ENCODE measurements at places on chromosomes 3 and 15.

DNA sequence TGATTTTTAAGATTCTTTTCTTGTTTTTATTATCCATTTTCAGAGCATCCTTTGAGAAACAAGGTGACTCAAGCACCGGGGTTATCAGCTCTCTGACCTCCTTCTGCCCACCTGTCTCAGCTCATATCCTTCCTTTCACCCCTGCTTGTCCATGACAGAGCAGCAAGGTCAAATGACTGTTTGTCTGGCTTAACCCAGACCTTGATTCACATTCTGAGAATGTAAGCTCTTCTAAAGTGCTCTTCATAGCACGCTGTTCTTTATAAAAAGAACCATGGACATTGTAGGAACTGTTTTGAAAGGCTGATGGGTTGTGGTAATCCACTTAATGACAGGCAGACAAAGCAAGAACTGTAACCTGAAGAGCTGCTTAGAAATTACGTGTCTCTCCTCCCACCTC lies 122.5 kb downstream of the CHST2 start:
- DNase-seq: no peak

DNA sequence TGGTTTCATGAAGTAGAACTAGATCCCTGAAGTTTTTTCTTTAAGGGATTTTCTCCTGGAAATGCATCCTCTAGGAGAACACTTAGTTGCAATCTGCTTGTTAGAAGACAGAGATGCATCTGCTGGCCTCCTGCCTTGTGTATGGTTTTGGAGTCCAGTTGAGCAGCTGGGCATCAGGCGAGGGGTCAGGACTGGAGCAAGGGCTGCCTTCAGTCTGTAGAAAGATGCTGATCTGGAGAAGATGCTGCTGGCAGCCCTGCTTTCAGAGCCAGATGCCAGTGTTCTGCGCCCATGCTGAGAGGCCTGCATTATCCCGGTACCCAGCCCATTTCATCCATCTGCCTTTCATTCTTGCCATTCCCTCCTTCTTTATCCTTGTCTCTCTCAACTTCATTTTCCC lies 77.4 kb downstream of the CHCHD6 start:
- DNase-seq: no peak

GRCh38 chr3:123102826-123103225 lies 36.0 kb downstream of the PDIA5 start:
- no peak for DNase-seq

- DNase-seq: no peak
Observed at GRCh38 chr3:185630182-185630622, 44.1 kb downstream of the SENP2 start.

- DNase-seq: no peak
Observed at GRCh38 chr15:98292442-98293240, 332.1 kb downstream of the ARRDC4 start.

DNA sequence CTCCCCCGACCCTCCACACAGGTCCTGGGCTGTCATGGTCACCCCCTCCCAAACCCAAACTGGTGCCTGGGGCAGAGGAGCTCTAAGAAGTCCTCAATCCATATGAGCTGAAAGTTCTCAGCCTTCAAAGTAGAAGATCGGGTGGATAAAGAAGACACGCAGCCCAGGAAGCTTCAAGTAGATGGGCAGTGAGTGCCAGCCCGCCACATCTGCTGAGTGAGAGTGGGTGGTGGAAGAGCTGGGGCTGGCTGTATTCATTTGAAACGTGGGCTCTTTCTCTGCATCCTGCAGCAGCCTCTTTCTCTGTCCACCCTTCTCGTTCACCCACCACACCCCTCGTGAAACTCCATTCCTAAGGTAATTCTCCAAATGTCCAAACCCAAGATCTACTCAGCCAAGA lies 363.8 kb upstream of the ICE2 start:
- DNase-seq: no peak

DNA sequence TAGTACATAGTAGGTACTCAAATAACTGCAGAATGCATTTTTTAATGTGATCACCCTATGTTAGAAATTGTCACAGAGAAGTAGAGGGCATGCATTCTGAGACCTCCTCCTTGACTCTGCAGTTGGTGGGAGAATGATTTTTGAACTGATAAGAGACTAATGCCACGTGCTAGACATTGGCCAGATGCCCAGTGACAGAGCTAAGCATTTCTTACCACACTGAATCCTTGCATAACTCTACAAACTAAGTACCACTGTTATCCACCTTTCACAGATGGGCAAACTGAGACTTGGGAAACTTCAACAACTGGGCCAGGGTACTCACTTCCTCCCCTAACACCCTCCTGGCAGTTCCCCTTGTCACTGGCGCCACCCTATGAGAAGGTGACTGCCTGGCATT lies 33.5 kb upstream of the SPATA12 start:
- no peak for DNase-seq

DNA sequence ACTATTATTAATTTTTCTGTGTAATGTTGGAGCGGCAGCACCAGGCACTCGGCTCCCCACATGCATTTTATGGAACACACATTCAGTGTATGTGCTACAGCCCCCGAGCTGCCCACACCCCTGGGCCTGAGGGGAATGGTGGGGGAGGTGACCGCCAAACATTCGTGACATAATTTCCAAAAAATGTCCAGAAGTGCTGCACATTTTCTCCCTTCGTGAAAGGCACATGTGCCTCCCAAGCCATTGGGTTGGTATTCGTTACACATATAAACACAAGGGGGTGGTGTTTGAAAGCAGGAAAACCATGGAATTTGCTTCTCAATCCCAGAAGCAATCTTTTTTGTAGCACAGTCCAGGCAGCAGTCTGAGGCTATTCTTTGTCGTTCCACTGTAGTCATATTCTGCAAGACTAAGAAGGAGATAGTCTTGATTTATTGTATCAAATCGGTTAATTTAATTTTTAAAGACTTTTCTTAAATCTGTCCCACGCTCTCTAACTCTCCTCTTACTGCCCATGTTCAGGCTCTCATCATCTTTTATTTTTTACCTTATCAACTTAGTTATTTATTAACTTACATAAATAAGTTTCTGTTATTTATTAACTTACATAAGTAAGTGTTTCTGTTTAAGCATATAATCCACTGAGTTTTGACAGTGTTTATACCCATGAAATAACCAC lies 39.2 kb upstream of the POLR2M start:
- no peak for DNase-seq

DNA sequence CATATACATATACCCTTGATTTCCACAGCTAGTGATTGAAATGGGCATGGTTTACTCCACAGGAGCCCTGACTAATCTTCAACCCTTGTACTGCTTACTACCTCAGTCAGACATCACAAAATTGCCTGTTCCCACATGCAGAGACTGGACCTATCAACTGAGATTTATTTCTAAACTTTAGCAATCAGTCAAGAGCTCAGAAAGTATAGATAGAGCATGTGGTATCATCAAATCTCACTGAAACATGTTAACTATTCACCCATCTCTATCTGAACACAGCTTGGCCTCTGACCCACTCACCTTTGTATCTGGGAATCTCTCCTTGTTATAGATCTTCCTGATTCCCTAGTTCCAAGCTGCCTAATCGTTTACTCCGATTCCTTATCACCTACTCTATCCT lies 14.6 kb downstream of the ADAM10 start:
- no peak for DNase-seq

DNA sequence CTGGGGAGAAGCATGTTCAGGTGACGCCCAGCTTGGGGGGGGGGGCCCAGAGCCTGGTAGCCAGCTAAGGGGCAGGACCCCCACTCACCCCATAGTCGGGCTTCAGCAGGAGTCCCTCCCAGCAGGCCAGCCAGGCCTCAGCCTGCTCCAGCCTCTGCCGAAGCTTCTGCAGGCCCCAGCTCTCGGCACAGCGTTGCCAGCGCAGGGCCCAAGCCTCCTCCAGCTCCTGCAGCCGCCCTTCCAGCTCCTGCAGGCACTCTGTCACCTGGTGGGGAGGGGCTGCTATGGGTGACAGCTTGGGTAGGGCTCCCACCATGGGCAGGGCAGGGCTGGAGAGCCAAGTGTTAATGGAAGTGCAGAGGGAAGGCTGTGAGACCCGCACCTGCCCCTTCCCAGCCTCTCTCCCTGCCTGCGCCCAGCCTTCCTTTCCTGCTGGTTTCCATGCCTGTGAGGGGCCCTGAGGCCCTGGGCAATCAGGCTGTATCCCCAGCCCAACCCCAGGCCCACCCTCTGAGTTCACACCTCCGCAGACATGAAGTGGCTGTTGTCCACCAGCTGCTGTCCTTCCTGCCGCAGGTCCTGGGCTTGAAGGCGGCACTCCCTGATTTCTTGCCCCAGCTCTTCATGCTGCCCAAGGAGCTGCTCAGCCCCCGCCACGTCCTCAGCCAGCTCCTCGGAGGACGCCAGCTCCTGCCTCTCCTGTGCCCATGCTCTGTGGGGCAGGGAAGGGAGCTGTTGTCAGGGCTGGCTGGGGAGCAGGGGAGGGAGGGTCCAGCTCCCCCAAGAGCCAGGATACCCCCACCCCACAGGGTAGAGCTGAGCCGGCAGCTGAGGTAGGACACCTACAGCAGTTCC lies 14.3 kb downstream of the PLA2G4B start:
- DNase-seq: no peak

DNA sequence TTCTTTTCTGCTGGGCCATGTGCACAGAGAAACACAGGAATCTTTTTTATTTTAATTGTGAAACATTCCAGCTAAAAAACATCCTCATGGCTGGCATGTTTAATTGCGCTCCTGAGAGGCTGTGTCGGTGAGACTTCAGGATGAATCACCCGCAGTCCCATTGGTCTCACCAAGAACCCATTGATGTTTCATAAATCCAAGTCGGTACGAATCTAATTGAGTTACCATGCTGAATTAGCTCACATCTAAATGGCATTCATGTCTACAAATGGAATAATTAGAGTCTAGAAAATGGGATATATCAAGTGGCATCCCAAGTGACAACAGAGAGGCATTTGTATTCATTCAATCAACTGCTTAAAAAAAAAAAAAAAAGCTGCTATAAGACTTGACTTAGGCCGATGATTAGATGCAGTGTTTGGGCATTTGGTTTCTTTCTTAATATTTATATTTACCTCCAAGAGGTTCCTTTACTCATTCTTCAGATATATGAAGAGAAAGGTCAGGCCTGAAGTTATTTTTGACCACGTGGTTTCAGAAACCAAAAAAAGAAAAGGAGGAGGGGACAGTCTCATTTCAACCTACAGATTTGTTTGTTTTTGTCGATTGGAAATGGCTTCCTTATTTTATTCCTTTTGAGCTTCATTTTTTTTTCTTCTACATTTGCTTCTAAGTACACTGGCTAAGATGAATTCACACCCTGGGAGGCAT lies 79.1 kb upstream of the FOXB1 start:
- DNase-seq: no peak

GRCh38 chr3:107627962-107628542 lies 105.3 kb downstream of the BBX start:
- no peak for DNase-seq

GRCh38 chr15:43135351-43135750 lies 2.0 kb downstream of the TMEM62 start:
- no peak for DNase-seq

- no peak for DNase-seq
Observed at GRCh38 chr3:189863031-189863430, 231.8 kb downstream of the TP63 start.

DNA sequence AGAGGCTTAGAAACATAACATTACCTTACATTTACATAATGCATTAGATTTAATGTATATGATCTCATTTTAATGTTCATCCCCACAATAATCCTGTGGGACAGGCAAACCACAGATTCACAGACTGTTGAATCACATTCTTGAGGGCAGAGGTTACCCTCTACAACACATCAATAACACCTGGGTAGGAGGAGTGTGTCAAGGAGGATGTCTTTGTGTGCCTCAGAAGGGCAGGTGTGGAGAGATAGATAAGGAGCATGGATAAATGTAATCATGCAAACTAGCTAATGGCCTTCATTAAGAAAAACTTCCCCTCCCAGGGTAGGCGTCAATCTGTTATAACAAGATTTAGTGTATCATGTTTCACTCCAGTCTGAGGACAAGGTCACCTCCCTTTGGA lies 12.9 kb upstream of the MB21D2 start:
- no peak for DNase-seq

GRCh38 chr15:52651868-52652267 lies 27.3 kb downstream of the ATOSA start:
- DNase-seq: no peak

DNA sequence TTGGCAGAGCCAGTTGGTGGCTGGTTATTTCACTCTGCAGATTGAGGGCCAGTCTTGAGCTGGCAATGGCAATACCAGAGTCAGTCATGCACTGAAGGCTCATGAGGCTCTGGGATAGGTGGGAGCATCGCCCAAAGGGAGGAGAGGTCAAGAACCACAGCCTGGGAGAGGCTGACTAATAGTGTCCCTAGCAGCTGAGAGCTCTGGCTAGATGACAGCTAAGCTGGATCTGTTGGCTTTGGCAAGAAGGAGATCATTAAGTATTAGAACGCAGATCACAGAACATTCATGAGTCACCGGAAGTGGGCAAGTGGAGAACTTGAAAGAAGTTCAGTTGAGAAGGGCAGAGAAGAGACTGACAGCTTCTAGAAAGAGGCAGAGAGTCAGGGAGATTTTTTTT lies 521.1 kb downstream of the NR2F2 start:
- DNase-seq: no peak

DNA sequence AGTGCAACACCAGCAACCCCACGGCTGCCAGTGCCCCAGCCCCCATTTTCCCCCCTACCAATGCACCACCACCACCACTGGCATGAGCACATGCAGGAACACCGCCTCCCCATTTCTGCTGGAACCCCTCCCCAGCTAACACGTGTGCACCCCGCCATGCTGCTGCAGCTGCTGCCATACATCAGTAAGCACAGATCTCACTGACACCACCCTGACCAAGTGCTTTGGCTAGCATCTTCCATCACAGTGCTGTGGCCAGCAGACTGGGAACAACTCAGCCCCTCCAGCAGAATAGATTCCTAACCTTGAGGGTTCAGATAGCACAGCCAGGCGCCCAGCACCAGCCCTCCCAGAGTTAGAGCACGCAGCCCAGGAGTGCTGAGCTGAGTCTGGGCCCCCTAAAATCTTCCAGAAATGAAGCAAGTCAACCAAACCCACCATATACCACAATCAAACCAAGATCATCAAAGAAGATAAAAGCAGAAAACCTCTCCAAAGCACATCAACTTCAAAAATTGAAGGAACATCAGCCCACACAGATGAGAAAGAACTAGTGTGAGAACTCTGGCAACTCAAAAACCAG lies 81.2 kb upstream of the CDV3 start:
- DNase-seq: no peak

- no peak for DNase-seq
Observed at GRCh38 chr15:89450076-89451006, 46.0 kb downstream of the RHCG start.

- no peak for DNase-seq
Observed at GRCh38 chr3:178522200-178523052, 13.8 kb upstream of the KCNMB2 start.

- no peak for DNase-seq
Observed at GRCh38 chr3:63934041-63934866, 22.1 kb upstream of the SCAANT1 start.

DNA sequence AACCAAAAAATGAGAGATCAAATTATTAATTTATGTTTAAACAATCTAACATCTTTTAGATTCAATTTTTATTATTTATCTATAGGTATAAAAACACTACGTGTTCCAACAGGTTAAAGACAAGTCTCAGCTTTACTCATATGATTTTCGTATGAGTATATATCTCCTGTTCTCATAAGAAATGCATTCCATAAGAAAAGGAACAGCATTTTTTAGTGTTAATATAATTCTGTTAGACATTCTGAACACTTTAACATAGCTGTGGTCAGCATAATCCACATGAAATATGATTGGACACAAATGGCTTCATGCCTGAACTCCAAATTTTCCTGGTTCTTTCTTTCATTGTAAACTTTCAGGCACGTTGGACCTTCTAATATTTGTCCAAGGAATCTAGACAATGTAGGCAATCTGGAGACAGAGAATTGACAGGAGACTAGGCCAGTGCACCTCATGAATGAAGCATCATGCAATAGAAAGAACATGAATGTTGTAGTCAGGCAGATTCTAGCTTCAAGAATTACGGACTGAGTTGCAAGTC lies 1122.0 kb upstream of the ALCAM start:
- DNase-seq: no peak

Data from stimulated activated CD8-positive, alpha-beta memory T cell treated with anti-CD3 and anti-CD28 coated beads, Interleukin-15, amount 100 ng/mL, for 1 hour (primary cell).